ENCODE measurements at places on chromosomes 12 and 14.

DNA sequence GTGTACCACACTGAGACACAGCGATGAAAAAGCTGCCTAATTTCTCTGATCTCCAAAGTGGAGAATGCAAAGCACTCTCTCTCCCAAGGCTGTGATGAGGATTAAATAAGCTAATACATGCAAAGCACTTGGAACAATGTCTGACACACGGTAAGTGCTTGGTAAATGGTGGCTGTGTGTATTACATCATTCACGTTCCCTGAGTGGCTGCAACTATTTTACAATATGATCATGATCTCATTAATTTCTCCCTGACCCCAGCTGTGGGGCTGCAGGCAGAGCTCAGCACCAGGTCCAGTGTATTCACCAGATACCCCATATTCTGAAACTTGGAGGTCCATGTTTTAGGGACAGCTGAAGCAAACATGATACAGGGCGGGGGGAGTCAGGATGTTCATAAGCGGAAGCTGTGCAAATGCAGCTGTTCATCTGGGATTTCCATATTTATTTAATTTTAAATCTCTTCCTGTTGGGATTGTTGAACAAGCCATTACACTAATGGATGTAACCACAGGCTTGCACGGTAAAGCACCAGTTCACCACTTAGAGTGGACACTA, 106.4 kb downstream of the CCDC60 start:
- DNase-seq: no peak

DNA sequence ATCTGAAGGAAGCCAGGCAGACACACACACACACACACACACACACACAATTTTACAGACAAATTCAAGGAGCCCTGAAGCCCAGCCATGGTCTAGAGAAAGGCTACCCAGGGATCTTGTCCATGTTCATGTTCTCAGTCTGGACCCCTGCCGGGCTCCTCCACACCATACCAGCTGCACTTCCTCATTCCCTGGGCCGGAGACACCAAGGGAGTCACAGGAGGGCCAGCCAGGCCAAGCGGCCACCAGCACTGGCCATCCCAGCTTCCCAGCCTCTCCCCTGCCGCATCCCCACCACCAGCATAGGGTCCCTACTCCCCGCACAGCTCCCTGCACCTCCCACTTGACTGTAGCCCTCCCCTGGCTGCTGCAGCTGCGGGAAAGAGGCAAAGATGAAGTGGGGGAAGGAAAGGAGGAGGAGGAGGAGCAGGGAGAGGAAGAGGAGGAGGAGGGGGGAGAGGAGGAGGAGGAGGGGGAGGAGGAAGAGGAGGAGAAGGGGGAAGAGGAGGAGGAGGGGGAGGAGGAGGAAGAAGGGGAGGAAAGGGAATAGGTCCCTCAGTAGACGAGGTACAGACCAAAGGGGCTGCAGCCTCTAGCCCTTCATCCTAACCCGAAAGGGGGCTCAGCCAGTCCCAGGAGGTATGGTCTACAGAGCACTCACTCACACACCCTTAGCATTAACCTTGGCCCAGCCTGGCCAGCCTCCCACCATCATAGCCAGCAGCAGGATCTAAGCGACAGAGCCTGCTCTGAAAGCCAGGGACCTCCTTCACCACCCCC, 293.2 kb downstream of the DPF3 start:
- DNase-seq: no peak

GRCh38 chr14:24100197-24100981, 6.3 kb downstream of the PCK2 start:
- no peak for DNase-seq

- no peak for DNase-seq
Observed at GRCh38 chr12:31278424-31278823, 47.5 kb downstream of the SINHCAF start.

DNA sequence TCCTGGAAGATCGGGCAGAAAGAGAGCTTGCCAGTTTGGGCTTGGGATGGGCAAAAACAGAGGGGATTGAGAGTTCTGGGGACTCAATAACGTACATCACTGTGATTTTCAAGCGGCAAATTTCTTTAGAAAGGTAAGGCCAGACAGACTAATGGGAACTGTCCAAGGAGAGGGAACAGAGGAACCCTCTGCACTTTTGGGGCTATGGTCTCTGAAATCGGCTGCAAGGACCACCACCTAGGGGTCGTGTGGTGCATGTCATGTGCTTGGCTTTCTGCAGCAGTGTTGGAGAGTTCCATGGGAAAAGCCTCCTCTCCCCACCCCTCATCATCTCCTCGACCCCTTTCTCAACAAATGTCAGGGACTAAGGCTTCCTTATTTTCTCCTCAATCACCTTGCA, 79.6 kb downstream of the PPM1A start:
- no peak for DNase-seq

GRCh38 chr12:22130671-22131070, 84.7 kb downstream of the CMAS start:
- DNase-seq: no peak

DNA sequence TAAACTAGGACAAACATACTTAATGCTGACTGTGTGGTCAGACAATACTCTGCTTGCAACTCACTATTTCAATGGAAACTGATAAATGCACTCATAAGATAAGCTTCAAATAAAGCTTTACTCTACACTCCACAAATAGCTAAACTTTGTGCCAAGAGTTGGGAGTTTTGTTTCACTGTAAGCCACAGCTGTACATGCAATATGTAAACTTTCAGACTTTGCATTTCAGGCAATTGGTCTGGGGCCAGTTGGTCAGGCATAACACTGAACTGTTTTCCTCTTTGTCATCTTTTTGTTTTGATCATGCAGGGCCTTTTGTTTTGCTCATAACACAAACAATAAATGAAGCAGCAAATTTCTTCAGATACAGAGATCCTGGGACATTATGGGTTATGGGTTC, 426.2 kb downstream of the IPO8 start:
- DNase-seq: no peak

DNA sequence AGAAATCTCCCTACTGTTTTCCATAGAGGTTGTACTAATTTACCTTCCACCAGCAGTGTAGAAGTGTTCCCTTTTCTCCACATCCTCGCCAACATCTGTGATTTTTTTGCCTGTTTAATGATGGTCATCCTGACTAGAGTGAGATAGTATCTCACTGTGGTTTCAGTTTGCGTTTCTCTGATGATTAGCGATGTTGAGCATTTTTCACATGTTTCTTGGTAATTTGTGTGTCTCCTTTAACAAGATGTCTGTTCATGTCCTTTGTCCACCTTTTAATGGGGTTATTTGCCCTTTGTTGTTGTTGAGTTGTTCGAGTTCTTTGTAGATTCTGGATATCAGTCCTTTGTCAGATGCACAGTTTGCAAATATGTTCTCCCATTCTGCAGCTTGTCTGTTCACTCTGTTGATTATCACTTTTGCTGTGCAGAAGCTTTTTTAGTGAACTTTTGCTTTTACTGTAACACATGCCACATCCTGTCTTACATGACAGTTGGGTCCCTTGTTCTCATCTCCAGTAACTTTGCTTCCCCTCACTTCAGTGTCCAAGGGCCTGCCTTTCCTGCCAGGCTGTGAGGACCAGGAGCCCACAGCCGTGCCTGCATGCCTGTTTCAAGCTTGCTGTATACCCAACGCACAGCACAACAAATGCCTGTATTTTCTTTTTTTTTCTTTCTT, 64.9 kb downstream of the SPRING1 start:
- no peak for DNase-seq

DNA sequence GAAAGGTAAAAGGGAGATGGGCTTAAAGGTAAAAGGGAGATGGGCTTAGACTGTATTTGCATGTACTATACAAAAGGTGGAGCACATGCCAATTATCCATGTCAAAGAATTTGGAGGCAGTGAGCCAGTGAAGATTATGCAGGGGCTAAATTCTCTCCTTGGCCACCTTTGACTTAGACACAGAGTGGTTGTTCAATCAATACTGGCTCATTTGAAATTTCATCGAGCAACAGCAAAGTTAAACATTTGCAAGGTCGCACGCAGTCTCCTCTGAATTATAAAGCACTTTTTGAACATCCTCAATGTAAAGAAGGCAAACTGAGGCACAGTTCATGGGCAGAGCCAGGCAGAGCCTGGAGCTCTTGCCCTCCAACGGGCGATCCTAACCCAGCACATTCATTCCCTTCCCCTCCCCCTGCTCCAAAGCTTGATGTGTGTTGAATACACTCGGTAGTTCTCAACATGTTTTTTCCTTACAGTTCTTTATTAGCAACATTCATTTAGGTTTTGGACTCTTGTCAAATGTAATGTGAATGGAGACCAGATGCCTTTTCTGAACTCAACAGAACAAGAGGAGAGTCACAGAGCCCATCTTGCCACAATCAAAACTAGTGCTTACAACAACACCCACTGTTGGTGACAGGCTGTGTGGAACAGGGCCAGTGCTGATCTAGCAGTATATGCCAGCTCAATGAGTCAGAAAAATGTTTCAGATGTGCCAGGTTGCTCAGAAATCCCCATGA, 169.7 kb upstream of the G2E3 start:
- DNase-seq: no peak

DNA sequence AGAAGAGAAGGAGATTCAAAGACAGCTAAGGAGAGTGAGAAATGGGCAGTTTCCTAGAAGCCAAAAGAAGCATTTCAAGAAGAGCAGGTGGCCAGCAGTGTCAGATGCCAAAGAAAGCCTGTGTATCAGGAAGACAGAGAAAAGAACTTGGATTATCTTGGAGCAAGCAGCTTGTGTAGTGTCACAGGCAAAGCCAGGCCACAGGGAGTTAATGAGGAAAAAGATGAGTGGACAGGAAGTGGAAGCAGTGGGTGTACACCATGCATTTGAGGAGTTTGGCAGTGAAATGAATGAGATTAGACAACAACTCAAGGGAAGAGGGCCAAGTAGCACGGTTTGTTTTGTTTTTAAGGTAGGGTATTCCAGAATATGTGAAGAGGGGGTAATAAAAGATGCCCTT, 5.6 kb upstream of the MYH7 start:
- no peak for DNase-seq

GRCh38 chr14:104897330-104898194, 27.1 kb upstream of the PLD4 start:
- no peak for DNase-seq

DNA sequence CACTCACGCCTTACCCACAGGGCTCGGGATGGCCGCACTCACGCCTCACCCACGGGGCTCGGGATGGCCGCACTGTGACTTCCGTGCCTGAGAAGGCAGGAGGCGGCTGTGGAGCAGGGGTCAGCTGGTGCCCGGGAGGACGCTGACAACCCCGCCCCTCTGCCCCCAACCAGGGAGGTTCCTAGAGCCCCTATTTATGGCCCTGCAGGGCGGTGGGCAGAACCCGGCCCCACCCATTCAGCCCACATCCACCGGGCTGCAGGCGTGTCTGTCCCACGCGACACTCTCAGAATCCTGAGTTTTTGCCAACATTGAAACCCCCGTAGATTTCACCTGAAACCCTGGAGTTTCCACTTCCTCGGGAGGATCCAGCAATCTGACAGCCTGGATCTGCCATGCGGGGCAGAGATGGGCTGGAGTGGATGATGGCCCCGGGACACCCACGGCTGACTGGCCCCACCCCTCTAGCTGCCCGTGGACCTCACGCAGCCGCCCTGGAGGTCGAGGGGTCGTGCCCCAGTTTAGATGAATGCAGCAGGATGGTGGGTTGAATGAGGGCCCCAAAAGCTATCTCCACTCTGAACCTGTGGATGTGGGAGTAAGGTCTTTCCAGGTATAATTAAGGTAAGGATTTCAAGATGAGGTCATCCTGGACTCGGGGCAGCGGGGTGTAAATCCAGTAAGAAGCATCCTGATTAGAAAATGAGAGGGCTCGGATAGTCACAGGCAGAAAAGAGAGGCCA, 20.4 kb downstream of the GALNT9 start:
- DNase-seq: no peak

DNA sequence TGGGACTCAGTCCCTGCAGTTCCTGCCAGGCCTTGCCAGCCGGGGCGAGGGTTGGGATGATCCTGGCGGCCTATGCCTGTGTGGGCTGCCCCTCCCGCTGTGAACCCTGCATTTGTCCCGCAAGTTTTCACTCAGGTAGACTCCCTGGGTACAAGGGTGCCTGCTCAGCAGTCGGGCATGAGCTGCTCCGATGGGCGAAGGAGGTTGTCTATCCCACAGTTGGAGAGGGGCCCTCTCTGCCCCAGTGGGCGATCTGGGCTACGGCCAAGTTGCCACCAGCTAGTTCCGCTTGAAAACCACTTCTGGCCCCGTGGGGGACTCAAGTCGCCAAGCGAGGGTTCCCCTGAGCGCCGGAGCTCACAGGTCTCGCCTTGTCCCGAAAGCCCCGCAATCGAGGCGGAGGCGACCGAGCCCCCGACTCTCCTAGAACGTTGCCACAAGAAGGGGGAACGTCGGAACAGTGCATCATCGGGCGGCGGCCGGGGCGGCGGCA, 365 bp upstream of the TPI1 start:
- no peak for DNase-seq

DNA sequence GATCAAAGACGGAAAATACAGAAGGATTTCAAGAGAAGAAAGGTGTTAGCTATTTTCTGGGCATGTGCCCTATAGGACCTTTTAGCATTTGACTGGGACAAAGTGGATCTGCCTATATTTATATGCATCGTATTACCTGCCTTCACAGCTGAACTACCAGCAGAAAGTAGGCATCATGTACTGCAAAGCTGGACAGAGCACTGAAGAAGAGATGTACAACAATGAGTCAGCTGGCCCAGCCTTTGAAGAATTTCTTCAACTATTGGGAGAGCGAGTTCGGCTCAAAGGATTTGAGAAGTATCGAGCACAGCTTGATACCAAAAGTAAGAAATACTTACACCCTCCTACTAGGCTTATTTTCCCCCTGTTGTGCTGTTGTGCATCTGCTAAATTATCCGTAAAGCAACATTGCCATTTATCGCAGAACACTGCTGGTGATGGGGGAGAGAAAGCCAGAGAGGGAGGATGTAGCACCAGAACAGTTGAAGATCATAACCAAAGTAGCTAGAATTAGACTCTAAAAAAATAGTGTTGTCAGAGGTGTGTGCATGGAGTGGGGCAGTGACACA, 282.0 kb upstream of the RGS6 start:
- DNase-seq: no peak

GRCh38 chr12:130424858-130425697, 87.4 kb downstream of the PIWIL1 start:
- no peak for DNase-seq

GRCh38 chr14:68444449-68445168, 348.3 kb downstream of the ZFP36L1 start:
- DNase-seq: no peak

DNA sequence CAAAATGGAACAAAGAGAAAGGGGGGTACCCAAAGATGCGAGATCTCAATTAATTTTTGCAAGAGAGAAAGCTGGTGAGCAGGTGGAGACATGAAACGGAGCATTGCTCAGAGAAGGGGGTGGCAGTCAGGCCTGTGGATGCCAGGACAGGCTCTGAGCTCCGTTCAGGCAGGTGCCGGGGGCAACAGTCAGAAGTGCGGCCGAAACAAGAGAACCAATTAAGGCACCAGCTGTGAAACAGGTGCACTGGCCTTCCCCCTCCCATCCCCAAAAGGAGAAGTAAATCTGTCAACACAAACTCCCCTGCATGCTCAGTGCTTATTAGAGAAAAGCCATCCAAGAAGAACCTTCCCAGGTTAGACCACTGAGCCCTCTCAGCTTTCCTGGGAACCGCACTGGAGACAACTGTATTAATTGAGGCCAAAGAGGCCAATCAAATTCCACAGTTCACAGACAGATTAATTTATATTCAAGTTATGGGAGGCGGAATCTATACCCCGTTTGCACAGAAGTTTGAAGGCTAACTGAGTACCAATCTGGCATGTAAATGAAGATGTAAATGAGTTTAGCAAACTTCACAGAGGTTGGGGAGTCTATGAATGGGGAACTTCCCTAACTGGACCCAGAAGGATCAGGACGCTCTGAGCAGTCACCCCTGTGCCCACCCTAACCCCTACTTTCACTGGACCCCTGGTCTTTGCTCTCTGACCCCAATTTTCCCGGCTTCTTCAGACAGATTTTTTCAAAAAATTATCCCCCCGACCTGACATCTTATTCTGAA, 20.9 kb downstream of the OAS2 start:
- DNase-seq: no peak

GRCh38 chr12:26704684-26705460, 128.1 kb downstream of the ITPR2 start:
- DNase-seq: no peak
